ENCODE measurements at places on chromosomes 3 and 15.

- no peak overlapping the region for H3K4me3 ChIP-seq
- H3K27me3 ChIP-seq, result no peaks in the 10 kb centered on the region
- no peak overlapping the region for H3K27ac ChIP-seq
- DNase-seq, result no peak
- no peaks in the 10 kb centered on the region for H3K36me3 ChIP-seq
Observed at GRCh38 chr3:98644168-98644567, 50.8 kb upstream of the CPOX start.

GRCh38 chr15:57797568-57798267 lies 91.2 kb downstream of the POLR2M start:
- no peak for DNase-seq
- H3K4me3 ChIP-seq, result no peak overlapping the region
- peaks cover 3% of the 10 kb centered on the region for H3K4me1 ChIP-seq
- peak overlapping the region; percentile 67 for H3K27ac ChIP-seq
- H3K36me3 ChIP-seq, result no peaks in the 10 kb centered on the region
- H3K27me3 ChIP-seq, result no peaks in the 10 kb centered on the region

- H3K27ac ChIP-seq, result no peak overlapping the region
- no peaks in the 10 kb centered on the region for H3K27me3 ChIP-seq
- H3K36me3 ChIP-seq, result no peaks in the 10 kb centered on the region
Observed at GRCh38 chr3:54578417-54578816, 349.4 kb downstream of the LRTM1 start.

GRCh38 chr15:93087825-93088199 lies 1.2 kb downstream of the RGMA start:
- H3K4me1 ChIP-seq, result no peaks in the 10 kb centered on the region
- H3K4me3 ChIP-seq, result peak overlapping the region; percentile 31
- peak; percentile 78 for DNase-seq

DNA sequence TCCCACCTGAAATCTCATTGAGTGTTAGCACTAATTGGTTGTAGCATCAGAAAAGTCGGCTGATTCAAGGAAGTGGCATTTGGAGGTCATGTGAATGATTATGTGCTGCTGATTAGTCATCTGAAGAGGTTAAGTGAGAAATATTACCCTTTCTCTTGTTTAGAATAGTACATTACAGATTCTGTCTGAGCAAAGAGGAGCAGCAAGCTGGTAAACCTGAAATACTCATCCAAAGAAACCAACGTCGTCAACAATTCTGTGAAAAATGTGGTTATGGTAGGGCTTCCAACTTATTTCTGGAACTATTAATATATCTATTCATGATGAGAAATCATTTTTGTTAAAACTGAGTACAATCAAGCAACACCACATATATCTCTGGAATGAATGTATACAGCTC lies 1024.9 kb downstream of the TUSC7 start:
- H3K27ac ChIP-seq, result no peak overlapping the region
- no peaks in the 10 kb centered on the region for H3K36me3 ChIP-seq
- no peaks in the 10 kb centered on the region for H3K27me3 ChIP-seq
- H3K4me3 ChIP-seq, result no peak overlapping the region

DNA sequence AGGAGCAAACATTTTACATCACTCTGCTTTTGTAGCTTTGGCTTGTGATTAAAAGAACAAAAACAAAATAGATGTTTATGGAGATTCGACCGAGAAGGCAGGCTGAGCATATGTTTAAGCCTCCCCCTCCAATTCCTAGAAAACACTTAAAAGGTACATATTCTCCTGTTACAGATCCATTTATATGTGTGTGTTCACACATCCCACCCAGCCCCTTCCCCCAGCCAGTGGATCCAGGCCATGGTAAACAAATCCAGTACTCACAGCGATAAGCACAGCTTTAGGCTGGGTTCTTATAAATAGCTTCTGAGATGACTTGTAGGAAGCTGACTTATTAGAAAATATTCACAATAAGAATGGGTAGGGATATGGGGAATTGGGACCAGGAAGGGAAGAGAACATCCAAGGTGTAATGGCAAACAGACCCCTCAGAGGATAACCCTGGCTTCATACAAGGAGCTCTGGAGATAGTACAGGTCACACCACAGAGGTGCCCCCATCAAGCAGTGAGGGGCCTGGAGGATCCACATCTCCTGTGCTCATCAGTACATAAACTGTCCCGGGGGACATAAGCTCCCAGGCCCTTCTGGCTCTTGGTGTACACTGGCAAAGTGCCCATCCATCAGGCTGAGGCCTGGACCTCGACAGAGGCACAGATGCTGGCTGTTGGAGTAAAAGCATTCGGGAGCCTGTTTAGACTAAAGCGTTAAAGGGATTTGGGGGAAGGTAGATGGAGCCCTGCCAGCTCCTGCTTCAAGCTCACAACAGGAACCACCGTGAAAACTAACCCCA lies 70.0 kb upstream of the UBE2E1 start:
- H3K27ac ChIP-seq, result no peak overlapping the region
- H3K4me1 ChIP-seq, result no peaks in the 10 kb centered on the region
- DNase-seq, result no peak

- H3K4me3 ChIP-seq, result no peak overlapping the region
- H3K27ac ChIP-seq, result no peak overlapping the region
- no peaks in the 10 kb centered on the region for H3K27me3 ChIP-seq
- H3K36me3 ChIP-seq, result no peaks in the 10 kb centered on the region
- no peak for DNase-seq
- peaks cover 1% of the 10 kb centered on the region for H3K4me1 ChIP-seq
Observed at GRCh38 chr3:129658110-129658843, 51.8 kb upstream of the PLXND1 start.

DNA sequence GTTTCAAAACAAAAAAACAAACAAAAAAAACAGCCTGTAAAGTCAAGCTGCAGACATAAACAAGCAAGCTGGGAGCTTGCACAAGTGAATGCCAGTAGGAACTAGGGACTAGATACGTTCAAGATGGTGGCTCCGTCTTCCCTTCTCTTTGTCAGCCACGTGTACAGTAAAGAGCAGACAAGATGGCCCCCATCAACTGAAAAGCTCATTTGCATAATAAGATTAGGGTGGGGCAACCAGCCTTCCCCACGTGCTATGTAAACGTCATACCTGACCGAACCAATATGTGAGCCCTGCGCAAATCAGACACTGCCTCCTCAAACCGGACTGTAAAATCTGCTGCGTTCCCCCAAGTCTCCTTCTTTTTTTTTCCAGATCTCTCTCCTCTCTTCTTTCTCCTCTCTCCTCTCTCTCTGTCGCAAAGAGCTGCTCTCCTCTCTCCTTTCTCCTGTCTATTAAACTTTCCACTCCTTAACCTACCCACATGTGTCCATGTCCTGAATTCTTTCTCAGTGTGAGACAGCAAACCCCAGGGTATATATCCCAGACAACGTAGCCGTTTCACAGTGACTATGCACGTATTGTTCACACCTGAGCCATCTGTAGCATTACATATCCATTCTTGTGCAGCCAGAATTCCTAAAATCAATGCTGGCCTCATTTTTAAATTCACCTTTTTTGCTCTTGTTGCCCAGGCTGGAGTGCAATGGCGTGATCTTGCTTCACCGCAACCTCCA lies 31.2 kb upstream of the FXR1 start:
- H3K4me3 ChIP-seq, result no peak overlapping the region
- H3K36me3 ChIP-seq, result no peaks in the 10 kb centered on the region
- H3K27me3 ChIP-seq, result no peaks in the 10 kb centered on the region
- no peaks in the 10 kb centered on the region for H3K4me1 ChIP-seq
- DNase-seq, result no peak

GRCh38 chr3:133211856-133212255 lies 173.7 kb downstream of the TMEM108 start:
- no peaks in the 10 kb centered on the region for H3K27me3 ChIP-seq
- no peak overlapping the region for H3K4me3 ChIP-seq
- H3K27ac ChIP-seq, result no peak overlapping the region
- DNase-seq, result no peak

- H3K4me3 ChIP-seq, result no peak overlapping the region
- no peak for DNase-seq
- H3K36me3 ChIP-seq, result no peaks in the 10 kb centered on the region
- no peaks in the 10 kb centered on the region for H3K27me3 ChIP-seq
- H3K4me1 ChIP-seq, result peaks cover 1% of the 10 kb centered on the region
Observed at GRCh38 chr3:64667138-64667537, 20.7 kb downstream of the ADAMTS9 start.

GRCh38 chr3:124774327-124774718 lies 44.1 kb downstream of the UMPS start:
- H3K4me3 ChIP-seq, result no peak overlapping the region
- H3K36me3 ChIP-seq, result no peaks in the 10 kb centered on the region

- H3K4me3 ChIP-seq, result no peak overlapping the region
- no peaks in the 10 kb centered on the region for H3K36me3 ChIP-seq
- no peak overlapping the region for H3K27ac ChIP-seq
- DNase-seq, result no peak
- H3K27me3 ChIP-seq, result no peaks in the 10 kb centered on the region
Observed at GRCh38 chr15:39251413-39252133, 329.3 kb upstream of the THBS1 start.

DNA sequence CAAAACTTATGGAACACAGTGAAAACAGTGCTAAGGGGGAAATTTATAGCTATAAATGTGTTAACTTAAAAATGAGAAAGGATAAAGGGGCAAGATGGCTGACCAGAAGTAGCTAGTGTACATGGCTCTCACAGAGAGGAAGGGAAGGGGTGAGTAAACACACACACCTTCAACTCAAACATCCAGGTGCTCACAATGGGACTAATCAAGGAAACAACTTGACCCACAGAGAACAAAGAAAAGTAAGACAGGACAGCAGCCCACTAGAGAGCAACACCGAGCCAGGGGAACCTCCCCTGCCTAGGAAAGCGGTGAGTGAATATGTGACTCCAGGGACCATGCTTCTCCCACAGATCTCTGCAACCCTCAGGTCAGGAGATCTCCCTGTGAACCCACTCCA lies 85.0 kb upstream of the UBP1 start:
- H3K36me3 ChIP-seq, result peaks cover 2% of the 10 kb centered on the region
- no peaks in the 10 kb centered on the region for H3K4me1 ChIP-seq
- H3K27me3 ChIP-seq, result no peaks in the 10 kb centered on the region

- H3K4me1 ChIP-seq, result no peaks in the 10 kb centered on the region
- no peaks in the 10 kb centered on the region for H3K36me3 ChIP-seq
- H3K27me3 ChIP-seq, result no peaks in the 10 kb centered on the region
- DNase-seq, result no peak
- H3K27ac ChIP-seq, result no peak overlapping the region
- H3K4me3 ChIP-seq, result no peak overlapping the region
Observed at GRCh38 chr3:143078883-143079282, 40.7 kb upstream of the CHST2 start.

DNA sequence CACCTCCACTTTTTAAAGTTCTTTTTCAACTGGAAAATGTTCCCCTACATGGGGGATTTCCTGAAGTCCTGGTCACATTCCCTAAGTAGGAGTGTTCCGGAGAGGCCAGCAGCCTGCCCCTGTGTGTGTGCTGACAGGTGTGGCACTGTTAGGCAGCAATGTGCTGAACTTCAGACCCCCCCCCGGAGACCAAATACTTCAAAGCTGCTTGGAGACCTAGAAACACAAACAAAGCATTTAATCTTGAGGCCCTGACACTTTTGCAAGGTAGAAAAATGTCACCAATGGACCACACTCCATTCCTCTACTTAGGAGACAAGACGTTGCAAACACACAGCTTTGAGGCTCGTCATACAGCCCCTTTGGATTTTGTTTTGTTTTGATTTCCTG lies 259.6 kb upstream of the CTNNB1 start:
- H3K27ac ChIP-seq, result no peak overlapping the region
- no peak overlapping the region for H3K4me3 ChIP-seq
- H3K27me3 ChIP-seq, result no peaks in the 10 kb centered on the region

- no peaks in the 10 kb centered on the region for H3K36me3 ChIP-seq
- H3K4me1 ChIP-seq, result peaks cover 4% of the 10 kb centered on the region
Observed at GRCh38 chr3:169104972-169105371, 558.5 kb downstream of the MECOM start.

DNA sequence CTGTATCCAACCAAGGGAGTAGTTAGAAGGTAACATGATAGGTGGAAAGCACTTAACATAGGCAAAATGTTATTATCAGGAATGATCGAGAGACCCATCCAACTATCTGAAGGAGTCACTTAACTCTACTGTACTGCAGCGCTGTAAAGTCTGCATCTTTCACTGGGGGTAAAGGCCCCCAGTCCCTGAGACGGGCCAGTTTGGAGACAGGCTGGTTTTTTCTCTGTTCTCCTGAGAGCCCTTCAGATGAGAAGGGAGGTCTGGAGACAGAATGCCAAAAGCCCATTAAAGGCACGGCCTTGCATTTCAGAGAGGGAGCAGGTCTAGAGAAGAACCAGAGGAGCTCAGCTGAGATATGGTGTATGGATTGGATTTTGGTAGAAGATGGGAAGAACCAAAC lies 71.3 kb upstream of the CGNL1 start:
- H3K27me3 ChIP-seq, result no peaks in the 10 kb centered on the region
- H3K27ac ChIP-seq, result no peak overlapping the region
- no peaks in the 10 kb centered on the region for H3K36me3 ChIP-seq
- no peak for DNase-seq

GRCh38 chr15:76776969-76777368 lies 128.2 kb downstream of the SCAPER start:
- no peaks in the 10 kb centered on the region for H3K36me3 ChIP-seq
- no peak overlapping the region for H3K4me3 ChIP-seq
- H3K27ac ChIP-seq, result no peak overlapping the region
- DNase-seq, result no peak

DNA sequence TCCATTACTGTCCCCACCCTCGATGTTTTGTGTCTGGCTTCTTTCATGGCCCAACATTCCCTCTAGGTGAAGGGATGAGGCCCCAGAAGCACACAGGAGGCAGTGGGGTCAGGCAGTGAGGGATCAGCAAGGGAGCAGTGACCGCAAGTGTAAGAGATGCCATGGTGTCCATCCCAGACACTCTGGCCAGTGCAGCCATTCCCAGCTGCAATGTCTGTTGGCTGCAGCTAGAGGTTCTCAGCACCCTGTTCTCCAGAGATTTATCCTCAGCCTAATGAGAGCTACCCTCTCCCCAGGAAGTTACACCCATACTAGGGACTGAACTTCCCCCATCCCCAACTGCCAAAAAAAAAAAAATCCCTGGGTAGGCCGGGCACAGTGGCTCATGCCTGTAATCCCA lies 40.2 kb downstream of the TRANK1 start:
- no peaks in the 10 kb centered on the region for H3K36me3 ChIP-seq
- H3K4me3 ChIP-seq, result no peak overlapping the region
- H3K27me3 ChIP-seq, result no peaks in the 10 kb centered on the region
- no peak for DNase-seq
- no peak overlapping the region for H3K27ac ChIP-seq
